ENCODE measurements at places on chromosomes 16 and 17. TPM values are rescaled to one million over a fixed set of nuclear protein-coding genes. Genes with fewer than 3 reads are reported as not detected.

TBC1D3G gene
- not detected for total RNA-seq

FZD2 gene
- 29.6 TPM for total RNA-seq

DNA sequence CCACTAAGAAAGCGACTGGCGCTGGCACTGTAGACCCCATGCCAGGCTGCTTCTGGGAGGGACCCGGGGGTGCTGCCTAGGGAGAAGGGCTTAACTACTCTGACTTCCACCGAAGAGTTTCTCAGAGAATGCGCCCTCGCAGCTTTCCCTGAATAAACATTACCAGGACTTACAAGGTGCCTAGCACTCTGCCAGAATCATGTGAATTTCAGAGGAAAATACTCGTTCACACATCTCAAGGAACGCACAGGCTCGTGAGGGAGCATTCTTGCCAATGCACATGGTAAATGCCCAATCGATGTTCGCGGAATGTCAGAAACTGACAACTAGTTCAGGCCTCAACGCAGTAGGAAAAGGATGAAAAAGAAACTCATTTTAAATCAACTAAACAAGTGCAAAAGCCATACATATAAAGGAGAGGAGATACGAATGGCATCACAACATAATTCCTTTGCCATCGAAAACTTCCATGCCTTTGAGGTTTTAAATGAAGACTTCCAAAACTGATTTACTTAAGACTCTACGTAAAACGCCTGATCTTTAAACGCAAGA lies 999 bp downstream of the CMC2 start:
- no peak for DNase-seq

SEPTIN1 gene
- total RNA-seq, result not detected

DNA sequence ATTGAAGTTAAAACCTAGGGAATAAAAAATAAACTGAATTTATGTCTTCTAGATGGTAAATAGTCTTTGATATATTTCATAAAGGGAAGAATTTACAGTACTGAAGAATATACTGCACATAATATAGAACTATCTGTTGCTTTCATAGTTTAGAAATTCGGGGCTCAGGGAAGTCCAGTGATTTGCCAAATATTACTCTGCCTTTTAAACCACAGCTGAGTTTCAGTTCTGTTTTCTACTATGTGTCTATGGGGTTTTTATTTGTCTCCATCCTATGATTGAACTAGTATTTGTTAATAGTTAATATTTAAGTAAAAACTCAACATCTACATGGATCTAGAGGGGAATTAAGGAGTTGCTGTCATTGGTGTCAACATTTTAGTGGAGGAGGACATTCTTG lies 715.0 kb upstream of the CDH8 start:
- DNase-seq, result no peak

CCL16 gene
- not detected for total RNA-seq

DNA sequence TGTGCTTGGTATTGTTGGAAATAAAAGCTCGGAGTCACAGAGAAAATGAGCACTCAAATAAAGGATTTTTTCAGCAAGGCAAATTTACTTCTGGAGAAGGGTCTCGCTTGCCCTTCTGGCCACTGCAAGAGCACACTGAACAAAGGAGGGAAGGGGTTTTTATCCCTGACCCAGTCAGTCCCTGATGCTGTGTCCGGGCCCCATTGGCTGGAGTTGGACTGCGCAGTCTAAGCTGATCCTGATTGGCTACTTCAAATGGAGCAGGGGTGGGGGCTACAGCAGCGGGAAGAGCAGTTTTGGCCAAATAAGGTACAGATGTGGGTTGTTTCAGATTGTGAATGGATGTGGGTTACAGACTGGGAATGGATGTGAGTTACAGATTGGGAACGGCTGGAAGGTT lies 4.3 kb upstream of the NLRP1 start:
- DNase-seq, result no peak

GRCh38 chr17:17540278-17540906 lies 44.2 kb upstream of the RASD1 start:
- DNase-seq, result no peak

- peak; percentile 100 for DNase-seq
Measured at GRCh38 chr17:50037321-50038107, 18.4 kb upstream of the ITGA3 start.

- DNase-seq, result peak; percentile 94
Measured at GRCh38 chr17:77427391-77427991, 286.7 kb downstream of the SEC14L1 start.

DNA sequence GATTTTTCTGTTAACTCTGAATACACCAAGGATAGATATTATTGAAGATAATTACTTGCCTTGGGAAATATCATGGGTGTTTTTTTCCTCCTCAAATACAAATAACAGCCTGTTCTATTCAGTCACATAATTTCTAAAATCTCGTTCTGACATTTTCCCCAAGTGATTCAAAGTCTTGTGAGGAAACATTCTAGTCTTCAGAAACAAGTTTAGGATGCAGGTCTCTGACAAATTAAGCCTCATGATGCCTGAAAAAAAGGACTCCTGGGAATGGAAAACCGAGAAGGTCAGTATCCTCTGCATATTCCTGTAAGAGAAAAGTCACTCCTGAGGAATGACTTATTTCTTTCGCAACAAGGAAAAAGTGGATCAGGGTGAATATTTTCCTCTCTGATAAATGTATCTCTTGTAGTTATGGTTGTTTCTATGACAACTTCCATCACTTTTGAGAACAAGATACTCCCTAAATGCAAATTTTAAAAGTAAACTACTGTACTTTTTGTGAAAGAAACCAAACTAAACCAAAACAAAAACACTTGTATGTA lies 384.6 kb downstream of the CNTNAP4 start:
- DNase-seq, result no peak

CBX2 gene
- 14.1 TPM for total RNA-seq

MMP28 gene
- not detected for total RNA-seq

DNA sequence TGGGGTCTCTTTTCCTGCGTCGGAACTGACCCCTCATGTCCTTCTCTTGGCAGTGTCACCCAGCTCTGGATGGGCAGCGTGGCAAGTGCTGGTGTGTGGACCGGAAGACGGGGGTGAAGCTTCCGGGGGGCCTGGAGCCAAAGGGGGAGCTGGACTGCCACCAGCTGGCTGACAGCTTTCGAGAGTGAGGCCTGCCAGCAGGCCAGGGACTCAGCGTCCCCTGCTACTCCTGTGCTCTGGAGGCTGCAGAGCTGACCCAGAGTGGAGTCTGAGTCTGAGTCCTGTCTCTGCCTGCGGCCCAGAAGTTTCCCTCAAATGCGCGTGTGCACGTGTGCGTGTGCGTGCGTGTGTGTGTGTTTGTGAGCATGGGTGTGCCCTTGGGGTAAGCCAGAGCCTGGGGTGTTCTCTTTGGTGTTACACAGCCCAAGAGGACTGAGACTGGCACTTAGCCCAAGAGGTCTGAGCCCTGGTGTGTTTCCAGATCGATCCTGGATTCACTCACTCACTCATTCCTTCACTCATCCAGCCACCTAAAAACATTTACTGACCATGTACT lies 13.2 kb downstream of the IGFBP4 start:
- no peak for DNase-seq

CTRB2 gene
- total RNA-seq, result not detected

GRCh38 chr17:58352596-58353388 lies 791 bp upstream of the SUPT4H1 start:
- no peak for DNase-seq

DNA sequence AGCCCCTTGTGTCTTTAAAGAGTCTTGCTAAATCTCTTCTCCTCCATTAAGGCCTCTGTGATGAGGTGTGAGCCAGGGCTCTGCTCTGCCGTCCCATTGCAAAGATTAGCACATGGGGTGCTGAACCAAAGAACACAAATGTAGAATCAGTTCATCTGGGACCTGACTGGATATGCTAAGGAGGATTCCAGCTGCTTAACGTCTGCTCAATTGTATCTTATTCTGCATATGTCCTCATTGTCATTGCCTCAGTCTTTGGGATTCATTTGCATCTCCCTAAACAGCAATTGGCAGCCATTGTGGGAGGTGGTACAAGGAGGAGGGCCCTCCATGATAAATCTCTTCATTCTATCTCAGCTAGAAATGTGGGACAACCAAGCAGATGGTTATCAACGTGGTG lies 106.3 kb upstream of the ADAMTS18 start:
- DNase-seq, result no peak

KRTAP17-1 gene
- not detected for total RNA-seq

PIPOX gene
- total RNA-seq, result 0.69 TPM

Data from MG63 (cell line).